ENCODE measurements at places on chromosomes 2 and 18. TPM values are rescaled to one million over a fixed set of nuclear protein-coding genes. Genes with fewer than 3 reads are reported as not detected.

COL3A1 gene
- total RNA-seq: 188 TPM

CERKL gene
- total RNA-seq: 0.29 TPM

ALLC gene
- total RNA-seq: not detected

DNA sequence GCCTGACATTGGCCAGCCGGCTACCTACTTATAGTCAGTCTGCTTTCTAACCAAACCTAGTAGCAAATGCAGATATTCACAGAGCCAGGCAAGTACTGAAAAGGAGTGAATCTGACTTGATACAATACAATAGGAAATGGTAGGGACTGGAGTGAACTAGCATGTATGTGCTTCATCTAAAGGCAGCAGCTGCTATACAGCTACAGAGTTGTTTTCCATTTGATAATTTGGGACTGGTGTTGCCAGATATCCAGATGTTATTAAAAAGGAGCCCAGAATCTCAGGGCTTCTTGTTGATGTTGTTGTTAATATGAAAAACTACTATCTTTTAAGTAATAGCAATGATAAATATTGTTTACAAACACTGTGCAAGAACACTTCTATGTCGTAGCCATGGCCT, 159.4 kb downstream of the BABAM2 start:
- DNase-seq: no peak

GRCh38 chr2:139218181-139218580, 438.0 kb upstream of the NXPH2 start:
- DNase-seq: no peak

GRCh38 chr2:230898713-230899091, 26.3 kb downstream of the GPR55 start:
- DNase-seq: no peak

GRCh38 chr2:200596774-200597570, 11.2 kb downstream of the AOX1 start:
- DNase-seq: no peak

DNA sequence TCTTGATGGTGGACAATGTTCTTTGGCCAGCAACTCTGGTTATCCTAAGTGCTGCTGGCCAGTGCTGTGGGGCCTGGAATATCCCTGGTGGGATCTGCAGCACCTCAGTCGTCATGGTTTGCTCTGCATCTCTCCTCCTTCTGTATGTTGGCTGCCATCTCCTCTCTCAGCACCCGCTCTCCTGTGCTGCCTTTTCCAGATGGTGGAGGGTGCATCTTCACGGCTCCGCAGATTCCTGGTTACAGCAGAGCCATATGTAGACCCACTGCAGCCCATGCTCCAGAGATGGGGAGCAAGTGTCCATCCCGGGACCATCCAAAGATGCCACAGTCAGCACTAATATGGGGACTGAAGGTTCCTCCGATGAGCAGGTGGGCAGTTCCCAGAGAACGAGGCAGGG, 90.0 kb downstream of the VAPA start:
- DNase-seq: no peak

EPB41L5 gene
- total RNA-seq: 85.5 TPM

STPG4 gene
- total RNA-seq: not detected

- DNase-seq: no peak
Observed at GRCh38 chr2:98664323-98664722, 55.9 kb downstream of the UNC50 start.
